ENCODE measurements at places on chromosomes 3 and 15.

DNA sequence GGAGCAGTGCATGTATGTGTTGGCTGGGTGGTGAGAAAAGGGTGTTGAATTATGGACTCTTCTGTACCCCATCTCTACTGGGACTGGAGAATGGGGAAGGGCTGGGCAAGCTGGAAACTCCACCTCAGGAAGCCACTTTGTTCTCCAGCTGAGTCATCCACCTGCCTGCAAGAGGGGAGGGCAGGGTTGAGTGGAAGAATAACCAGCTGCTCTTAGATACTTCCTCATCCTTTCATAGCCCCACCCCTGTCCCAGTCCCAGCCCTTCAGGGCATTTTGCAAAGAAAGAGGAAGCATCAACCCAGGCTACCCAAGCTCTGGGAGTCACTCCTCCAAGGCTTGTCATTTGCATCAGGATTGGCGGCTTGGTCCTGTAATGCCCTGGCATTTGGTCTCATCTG is 33.1 kb downstream of the RAB11A start:
- DNase-seq, result no peak

- peak; percentile 90 for DNase-seq
Measured at GRCh38 chr3:197002701-197003454, 26.7 kb downstream of the MELTF start.

GRCh38 chr3:109073116-109073515 is 44.8 kb downstream of the MORC1 start:
- DNase-seq, result no peak

DNA sequence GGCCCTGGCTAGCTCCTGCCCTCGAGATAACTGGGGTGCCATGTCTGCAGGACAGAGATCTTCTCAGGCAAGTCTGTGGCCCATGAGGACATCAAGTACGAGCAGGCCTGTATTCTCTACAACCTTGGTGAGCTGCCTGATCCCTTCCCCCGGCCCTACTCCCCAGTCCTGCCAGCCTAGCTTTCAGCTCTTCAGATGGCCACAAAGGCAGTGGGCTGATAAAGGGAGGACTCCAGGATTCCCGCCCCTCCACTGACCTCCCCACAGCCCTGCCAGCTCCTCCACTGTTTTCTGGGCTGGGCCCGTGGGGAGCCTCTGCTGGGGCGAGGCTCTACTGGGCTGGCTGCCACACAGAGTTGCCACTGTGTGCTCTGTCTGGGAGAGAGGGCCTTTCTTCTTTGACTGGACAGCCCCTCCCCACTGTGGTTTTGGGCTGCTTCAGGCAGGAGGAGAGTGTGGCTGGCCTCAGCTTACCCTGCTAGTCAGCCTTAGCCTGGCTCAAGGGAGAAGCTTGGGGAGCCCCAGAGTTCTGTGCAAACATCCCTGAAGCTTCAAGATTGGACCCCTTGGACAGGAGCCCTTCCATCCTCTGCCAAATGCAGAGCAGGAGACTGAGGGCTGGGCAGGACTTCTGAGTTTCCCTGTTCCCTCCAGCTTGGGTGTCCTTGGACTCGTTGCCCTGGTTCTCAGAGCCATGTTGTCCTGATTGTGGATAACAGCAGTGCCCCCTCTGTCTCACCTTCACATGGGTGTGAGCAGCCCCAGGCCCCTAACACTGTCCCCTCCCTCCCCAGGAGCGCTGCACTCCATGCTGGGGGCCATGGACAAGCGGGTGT is 24.4 kb downstream of the PTPN23 start:
- peak; percentile 33 for DNase-seq

GRCh38 chr3:161700998-161701397 is 204.4 kb downstream of the OTOL1 start:
- no peak for DNase-seq

DNA sequence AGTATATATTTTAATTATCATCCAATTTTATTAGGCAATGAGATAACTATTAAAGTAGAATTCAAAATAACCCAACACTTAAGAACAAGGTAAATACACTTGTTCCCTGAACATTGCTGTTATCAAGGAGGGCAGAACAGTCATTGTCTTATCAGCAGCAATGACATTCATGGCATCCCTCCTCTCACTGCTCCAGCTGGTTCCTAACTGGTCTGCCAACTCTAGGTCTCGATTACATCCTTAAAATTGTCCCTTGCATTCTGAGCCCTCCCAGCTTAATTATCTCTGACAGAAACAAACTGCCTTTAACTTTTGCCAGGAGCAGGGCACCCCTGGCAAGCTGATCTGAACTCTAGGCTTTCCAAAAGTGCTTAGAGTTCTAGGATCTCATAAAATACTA is 14.0 kb upstream of the DYNC1LI1 start:
- no peak for DNase-seq

DNA sequence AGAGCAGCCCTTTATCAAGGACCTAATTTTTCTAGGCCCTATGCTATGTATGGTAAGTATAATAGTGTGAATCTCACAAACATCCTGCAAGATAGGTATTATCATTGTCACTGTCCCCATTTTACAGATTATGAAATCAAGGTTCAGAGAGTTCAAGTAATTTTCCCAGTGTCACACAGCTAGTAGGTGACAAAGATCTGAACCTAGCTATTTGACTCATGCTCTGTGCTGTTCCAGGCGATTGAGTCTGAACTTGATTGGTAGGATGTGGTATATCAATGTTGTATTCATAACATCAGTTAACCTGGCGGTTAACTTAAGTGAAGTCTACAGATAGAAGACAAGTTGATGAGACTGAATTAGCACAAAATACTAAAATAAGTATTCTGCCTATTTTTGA is 229.9 kb downstream of the CHST2 start:
- DNase-seq, result no peak

GRCh38 chr15:95816591-95816990 is 513.9 kb upstream of the NR2F2 start:
- DNase-seq, result no peak

- DNase-seq, result no peak
Measured at GRCh38 chr15:82742134-82742533, 32.5 kb upstream of the AP3B2 start.

- no peak for DNase-seq
Measured at GRCh38 chr3:161043336-161044035, 61.7 kb downstream of the B3GALNT1 start.

DNA sequence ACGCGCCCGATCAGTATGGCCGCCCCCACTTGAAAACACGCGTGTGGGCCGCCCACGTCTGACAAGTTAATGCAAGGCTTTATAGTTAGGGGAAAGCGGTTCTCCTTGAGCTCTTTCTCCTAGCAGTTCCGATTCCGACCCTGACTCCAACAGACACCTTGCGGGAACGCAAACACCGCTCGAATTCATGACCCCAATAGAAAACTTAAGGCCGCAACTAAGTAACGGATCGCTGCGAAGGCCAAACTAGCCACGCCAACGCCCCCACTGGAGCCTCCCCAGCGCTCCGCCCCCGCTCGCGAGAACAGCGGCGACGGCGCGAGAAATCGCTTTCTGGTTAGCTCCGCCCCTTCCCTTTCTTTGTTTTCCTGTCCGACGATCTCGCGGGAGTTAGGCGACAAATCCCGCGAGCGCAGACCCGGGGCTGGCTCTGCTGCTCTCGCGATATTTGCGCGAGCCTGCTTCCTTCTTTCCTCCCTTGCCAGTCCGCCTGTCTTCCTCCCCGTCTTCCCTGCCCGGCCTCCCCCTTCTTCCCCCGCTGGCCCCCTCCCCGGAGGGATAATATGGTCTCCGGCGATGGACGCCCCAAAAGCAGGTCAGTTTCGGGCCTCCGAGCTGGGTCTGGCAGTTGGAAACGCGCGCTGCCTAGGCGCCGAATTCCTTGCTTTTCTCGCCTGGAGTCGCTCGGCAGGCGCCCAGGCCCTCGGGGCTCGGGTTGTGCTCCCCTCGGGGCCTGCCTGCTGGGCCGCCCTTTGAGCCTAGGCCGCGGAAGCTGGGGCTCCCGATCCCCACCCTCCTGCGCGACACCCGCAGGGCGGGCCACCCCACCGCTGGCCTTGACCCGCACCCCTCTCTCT is at the start of gene IREB2:
IREB2 (plus strand) TSS at position 455 of the 857 bp plus-strand sequence; CDS start at position 577, 122 bp downstream.
- peak; percentile 98 for DNase-seq

- no peak for DNase-seq
Measured at GRCh38 chr15:62469874-62470688, 305.0 kb upstream of the C2CD4B start.

DNA sequence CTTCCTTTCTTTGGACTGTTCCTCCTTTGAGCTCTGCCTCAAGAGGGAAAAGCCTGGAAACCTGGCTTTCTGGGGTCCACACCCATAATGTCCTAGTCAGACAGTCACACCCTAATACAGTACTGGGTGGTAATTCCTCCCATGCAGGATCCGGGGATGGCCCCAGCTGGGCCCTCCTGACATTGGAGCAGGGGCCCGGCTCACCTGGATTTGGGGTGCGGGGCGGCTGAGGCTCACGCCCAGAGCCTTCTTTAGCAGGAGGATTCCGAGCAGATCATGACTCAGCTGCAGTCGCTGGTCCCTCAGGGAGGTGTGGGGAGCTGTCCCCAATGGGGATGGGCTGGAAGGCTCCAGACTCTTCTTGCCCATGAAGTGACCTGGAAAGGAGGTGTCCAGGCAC is 1.0 kb downstream of the NMB start:
- no peak for DNase-seq

DNA sequence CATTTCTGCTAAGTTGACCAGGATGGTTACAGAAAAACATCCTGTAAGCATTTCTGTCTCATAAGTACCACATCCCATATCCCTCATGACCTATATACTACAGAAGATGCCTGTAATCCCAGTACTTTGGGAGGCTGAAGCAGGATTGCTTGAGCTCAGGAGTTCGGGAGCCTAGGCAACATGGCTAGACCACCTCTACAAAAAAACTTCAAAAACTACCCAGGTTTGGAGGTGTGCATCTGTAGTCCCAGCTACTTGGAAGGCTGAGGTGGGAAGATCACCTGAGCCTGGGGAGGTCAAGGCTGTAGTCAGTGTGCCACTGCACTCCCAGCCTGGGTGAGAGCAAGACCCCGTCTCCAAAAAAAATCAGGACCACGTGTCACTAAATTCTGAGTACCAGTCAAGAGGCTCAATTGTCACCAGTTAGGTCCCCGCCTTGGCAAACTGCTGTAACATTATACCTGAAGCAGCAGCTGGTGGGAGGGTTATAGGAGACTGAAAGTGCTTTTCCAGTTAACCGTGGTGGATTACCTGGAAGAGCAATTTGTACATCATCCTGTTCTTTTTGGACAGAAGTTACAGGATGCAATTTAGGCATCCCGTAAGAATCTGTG is 6.2 kb downstream of the RPL32 start:
- no peak for DNase-seq

- no peak for DNase-seq
Measured at GRCh38 chr3:128616516-128617269, 33.9 kb downstream of the RPN1 start.

DNA sequence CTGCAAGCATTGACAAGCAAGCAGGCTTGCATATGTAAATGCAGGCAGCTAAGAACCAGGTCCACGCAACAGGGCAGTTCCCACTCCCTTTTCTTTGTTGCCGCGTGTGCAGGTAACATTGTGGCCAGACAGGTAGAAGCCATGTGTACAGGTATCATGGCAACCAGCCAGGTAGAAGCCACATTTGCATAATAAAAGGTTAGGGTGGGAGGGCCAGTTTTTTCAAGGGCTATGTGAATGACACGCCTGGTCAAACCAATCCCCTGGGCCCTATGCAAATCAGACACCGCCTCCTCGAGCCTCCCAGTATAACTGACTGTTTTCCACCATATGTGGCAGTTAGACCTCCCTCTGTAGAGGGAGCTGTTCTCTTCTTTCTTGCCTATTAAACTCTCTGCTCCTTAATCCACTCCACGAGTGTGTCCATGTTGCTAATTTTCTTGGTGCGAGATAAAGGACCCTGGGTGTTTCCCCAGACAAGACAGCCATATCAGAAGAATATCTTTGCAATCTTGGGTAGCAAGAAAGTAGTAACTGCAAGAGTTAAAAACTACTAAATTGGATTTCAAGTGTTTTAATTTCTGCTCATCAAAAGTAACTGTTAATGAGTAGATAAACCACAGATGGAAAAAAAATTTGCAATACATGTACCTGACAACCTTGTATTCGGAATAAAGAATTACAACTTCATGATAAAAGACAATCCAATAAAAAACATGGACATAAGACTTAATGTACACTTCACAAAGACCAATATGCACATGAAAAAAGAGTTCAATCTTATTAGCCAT is 21.8 kb downstream of the PCOLCE2 start:
- DNase-seq, result no peak

- no peak for DNase-seq
Measured at GRCh38 chr3:78281381-78281780, 1241.5 kb downstream of the ROBO2 start.

- DNase-seq, result no peak
Measured at GRCh38 chr3:1326546-1326945, 233.7 kb downstream of the CNTN6 start.

DNA sequence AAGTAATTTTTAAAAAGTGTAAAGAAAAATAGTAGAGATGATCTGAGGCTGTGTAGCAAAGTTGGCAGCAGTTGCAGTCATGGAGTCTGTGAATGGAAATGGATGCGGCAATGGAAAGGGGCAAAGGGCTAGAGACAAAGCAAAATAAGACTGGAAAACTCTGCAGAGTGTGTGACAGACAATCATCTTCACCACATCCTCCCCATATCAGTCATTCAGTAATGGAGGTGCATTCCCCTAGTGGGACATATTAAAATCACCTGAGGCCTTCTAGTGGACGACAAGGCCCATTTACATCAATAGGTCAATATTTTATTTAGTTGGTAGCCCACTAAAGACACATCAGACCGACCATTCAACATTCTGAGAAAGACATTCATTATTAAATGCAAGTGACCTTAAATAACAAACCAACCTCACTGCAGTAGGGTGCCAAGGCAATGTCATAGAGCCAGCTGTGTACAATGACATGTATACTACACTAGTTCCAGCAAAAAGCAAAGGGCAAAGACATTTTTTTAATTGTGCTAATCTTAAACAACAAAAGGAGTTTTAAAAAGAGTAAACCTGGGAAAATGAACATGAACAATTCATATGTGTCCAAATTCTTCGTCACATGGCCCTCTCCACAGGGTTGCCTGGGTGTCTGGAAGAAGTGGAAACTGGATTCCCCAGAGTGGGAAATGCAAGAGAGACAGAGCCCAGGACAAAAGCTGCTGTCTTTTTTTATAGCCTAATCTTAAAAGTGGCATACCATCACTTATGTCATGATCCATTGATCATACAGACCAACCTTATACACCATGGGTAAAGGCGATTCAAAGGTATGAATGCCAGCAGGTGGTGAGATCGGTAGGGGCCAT is 15.6 kb upstream of the RAP2B start:
- DNase-seq, result no peak

DNA sequence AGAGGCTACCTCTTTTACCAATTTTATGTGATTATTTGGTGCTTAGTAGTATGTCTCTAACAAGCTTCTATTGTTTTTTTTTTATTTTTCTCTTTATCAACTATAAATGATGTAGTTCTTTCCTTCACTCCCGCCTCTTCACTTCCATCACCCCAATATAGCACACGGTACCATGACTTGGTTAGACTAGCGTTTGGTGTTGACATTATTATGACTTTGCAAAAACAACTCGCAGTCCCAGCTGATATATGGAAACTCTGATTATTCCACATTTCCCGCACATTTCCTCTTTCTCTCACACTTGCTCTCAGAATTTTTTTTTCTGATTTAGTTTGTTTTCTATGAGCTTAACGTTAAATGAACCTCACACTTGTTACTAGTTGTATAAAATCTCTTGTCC is 162.2 kb downstream of the GREM1 start:
- no peak for DNase-seq

GRCh38 chr3:43872901-43873300 is 182.2 kb downstream of the ABHD5 start:
- DNase-seq, result peak; percentile 71

Measured in spinal cord (tissue), 10 donors.